Body of pancreas (tissue), 4 donors: ENCODE measurements at places on chromosomes 2 and 18.

DNA sequence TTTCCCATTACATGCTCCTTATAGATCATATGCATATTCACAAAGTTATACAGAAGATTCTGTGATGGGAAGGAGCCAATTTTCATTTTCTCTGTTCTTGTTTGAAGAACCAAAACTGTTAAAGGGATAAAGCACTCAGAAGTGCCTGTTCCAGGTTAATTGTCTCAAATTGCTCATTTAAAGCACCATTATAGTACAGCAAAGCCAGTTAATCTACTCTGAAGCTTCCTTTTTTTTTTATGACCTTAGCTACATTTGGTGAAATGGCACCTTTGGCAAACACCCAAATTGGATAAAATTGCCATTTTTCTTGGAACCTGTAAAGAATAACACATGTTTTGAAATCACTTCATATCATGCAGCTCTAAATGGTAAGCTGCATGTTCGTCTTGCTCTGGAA is 1092.3 kb downstream of the BCL11A start:
- DNase-seq: no peak

DNA sequence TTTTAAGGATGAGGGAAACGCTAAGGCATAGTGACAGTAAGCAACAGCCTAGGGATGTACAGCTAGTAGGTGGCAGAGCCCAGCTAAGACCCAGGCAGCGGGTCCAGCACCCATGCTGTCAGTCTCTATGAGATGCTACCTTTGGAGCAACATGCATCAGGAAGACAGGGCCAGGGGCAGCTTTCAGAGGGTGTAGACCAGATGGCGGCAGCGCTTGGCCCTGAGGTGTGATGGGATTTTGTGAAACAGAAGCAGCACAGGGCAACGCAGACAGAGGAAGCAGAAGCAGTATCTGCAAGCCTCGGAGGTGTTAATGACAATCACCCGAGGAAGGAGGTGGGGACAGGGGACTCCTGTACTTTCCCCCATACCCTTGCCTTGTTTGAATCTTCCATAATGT is 43.2 kb downstream of the SDC1 start:
- DNase-seq: no peak

DNA sequence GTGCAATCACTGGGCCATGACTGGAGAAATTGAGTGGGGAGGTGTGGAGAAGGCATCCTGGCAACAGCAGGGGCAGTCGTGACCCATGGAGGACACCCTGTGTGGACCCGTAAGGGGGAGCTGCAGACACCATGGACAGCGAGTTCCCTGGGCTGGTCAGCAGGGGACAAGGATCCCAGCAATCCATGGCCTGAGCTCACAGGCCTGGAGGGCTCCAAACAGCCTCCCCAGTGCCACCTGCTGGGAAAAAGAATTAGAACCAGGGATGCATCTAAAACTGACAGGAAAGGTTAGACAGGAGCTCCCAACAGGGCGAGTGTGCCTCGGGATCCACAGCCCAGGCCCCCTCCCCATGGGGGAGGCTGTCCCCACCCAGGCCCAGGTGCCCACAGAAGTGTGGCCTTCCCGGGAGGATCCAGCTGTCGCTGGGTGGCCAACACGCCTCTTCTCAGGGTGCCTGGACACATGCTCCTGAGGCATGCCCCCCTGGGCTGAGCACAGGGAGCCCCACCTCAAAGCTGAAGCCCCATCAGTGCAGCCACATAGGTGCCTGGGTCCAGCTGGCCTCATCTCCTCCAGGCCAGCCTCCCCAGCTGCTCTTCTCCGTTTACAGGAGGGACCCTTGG is 20.5 kb upstream of the KIF1A start:
- DNase-seq: peak; percentile 86

- no peak for DNase-seq
Observed at GRCh38 chr18:9517869-9518268, 42.6 kb downstream of the RALBP1 start.

GRCh38 chr18:5546660-5547059 is 2.9 kb upstream of the EPB41L3 start:
- peak; percentile 13 for DNase-seq

GRCh38 chr2:214482728-214483127 is 71.9 kb downstream of the VWC2L start:
- no peak for DNase-seq

- no peak for DNase-seq
Observed at GRCh38 chr18:38790303-38790702, 1224.7 kb upstream of the CELF4 start.

DNA sequence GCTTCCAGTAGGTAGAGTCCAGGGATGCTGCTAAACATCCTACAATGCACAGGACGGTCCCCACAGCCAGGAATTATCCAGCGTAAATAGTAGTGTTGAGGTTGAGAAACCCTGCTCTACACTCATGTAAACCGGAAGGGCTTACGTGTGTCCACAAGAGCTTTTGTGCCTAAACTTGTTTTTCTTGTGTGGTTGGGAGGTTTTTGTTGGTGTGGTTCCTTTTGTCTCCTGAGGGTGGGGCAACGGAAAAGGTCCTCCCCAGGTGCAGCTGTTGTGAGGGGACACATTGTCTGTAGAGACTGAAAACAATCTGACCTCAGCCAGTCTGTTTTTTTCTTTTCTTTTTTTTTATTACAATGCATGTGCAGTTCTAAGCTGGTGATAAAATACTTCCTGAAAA is 72.7 kb upstream of the MGAT5 start:
- DNase-seq: no peak

DNA sequence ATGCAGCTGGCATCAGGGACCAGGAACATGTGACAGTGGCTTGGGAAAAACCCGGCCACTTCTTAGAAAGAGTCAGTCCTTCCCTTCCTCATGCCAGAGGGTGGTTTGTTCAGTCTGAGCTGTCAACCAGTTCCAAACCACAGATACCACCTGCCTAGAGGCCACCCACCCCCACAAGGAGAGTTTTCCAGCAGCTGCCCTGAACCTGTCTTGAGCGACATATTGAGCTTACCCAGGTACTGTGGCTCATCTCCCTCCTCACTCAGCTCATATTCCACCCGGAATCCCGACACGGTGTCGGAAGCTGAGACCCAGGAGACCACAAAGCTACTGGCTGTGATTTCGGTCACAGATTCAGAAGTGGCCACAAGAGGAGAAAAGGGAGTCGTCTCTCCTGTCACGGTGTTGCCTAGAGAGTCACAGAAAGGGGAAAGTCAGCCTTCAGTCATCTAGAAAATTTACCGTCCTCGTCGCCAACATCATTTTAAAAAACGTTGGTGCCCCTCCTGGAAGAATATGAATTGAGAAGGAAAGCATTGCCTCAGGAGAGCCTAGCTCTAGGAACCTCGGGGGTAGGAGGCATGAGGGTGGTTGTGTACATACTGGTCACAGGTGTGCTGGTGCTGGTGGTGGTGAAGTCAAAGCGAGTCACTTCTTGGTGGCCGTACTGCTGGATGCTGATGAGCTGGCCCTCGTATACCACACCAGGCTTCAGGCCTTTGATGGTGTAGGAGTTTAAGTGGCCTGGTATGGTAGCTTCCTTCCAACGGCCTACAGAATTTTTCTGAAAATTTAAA is 26.3 kb downstream of the FN1 start:
- no peak for DNase-seq

GRCh38 chr2:160402997-160403979 is 90.3 kb downstream of the RBMS1 start:
- no peak for DNase-seq

GRCh38 chr2:156437272-156437930 is 1.2 kb downstream of the GPD2 start:
- peak; percentile 16 for DNase-seq

- DNase-seq: peak; percentile 68
Observed at GRCh38 chr2:164910101-164910899, 45.0 kb downstream of the SLC38A11 start.

DNA sequence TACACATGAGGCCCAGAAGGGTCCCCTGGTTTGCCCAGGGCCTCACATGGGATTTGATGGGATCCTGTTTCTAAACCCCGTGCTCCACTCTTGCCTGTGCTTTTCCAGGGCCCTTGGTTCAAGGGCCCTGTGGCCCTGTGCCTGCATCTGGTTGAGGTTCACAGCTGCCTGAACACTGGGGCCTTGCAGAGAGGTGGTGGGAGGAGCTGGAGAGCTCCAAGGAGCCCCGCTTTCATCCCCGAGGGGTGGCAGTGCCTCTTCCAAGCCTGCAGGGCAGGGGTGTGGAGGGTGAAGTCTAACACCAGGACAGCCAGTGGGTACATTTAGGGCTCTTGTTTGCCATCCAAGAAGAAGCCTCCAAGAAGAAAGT is 82.3 kb downstream of the GLI2 start:
- DNase-seq: no peak

GRCh38 chr2:61660511-61661388 is 122.6 kb upstream of the XPO1 start:
- peak; percentile 61 for DNase-seq

GRCh38 chr18:45379903-45380302 is 235.4 kb upstream of the SLC14A2 start:
- no peak for DNase-seq
